Renal cortical epithelial cell (primary cell): ENCODE measurements at places on chromosomes 7 and 10. TPM values are rescaled to one million over a fixed set of nuclear protein-coding genes. Genes with fewer than 3 reads are reported as not detected.

STEAP2 gene
- total RNA-seq: 7.1 and 20.2 TPM in 2 replicates

FAM237B gene
- total RNA-seq: not detected in 2 replicates

GRCh38 chr7:155584763-155585531 is 38.6 kb upstream of the CNPY1 start:
- DNase-seq: no peak

GRCh38 chr7:41067576-41067975 is 635.3 kb downstream of the INHBA start:
- DNase-seq: no peak

GRCh38 chr10:13767676-13768178 is 181.0 kb downstream of the PRPF18 start:
- DNase-seq: peak; percentile 35

DNA sequence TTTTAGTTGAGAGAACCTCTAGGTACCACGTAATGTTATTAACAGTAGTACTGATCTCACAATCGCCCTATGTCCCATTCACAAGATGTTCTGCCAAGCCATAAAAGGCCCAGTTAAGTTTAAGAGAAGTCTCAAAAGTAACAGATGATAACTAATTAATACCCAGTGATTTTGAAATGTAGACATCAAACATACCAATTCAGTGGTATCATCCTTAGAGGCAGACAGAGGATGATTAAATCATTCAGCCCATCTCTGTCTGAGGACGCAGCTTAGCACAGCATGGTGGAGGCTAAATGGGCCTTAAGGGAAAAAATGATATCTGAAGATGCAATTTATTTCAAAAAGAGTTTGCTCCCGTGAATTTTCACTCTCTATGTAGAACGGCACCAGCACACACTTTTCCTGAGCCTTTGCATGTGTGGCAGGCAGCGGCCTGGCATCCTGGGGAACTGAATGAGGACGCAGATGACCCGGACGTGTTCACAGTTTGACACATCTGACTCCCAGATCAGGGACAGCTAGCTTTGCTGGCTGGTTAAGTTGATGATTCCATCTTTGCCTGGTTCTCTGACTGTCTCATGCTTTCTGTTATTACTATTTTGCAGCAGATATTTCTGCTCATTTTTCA is 13.4 kb downstream of the EGFR start:
- DNase-seq: no peak

DNA sequence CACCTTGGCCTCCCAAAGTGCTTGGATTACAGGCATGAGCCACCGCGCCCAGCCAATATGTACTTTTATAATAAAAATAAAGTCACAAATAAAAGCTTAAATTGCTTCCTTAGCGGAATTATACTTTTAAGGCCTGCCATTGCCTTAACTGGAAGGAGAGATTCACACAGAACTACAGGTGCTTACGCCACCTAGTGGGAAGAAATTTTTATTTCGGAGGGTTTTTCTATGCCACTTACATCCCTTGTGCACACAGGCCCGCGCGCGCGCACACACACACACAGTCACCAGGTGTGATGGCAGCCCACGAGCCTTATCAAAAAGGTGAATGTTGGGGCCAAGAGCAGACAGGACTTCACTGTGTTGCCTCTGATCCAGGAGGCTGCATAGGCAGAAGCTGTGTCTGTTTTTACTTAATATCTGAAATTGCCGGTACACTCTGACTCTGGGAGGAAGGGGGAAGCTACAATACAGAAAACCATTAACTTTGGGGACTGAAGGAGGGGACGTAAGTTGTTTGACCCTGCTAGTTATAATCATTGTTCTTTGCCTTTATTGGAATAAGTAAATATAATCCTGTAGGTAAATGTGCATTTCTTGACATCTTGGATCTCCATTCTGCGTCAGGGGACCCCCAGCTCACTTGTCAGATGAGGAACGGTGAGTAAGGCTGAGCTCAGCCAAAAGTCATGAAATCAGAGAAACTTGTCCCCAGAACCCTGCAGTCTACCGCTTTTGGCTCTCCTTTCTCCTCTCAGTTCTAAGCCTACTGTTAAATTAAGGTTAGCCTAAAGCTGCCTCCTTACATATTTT is 87.1 kb downstream of the SLC16A9 start:
- peak; percentile 64 for DNase-seq

DNA sequence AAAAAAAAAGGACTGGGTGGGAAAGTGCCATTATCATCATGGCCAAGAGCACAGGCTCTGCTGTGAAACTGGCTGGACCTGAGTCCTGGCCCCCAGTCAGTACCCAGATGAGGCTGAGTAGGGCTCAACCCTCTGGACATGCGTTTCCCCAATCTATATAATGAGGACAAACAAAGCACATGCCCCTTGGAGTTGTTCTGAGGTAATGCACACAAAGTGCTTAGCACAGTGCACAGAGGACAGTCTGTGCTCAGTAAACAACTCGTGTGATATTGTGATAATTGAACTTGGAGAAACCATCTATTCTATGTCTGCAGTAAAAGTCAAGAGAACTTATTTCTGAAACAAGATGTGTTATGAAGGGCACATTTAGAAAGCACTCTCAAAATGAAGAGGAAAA is 138.8 kb downstream of the KCNMA1 start:
- DNase-seq: no peak

- no peak for DNase-seq
These were observed 513.9 kb downstream of the GALNT17 start for GRCh38 chr7:71645836-71646235.

GRCh38 chr10:117152668-117153067 is 14.6 kb upstream of the VAX1 start:
- DNase-seq: no peak

DNA sequence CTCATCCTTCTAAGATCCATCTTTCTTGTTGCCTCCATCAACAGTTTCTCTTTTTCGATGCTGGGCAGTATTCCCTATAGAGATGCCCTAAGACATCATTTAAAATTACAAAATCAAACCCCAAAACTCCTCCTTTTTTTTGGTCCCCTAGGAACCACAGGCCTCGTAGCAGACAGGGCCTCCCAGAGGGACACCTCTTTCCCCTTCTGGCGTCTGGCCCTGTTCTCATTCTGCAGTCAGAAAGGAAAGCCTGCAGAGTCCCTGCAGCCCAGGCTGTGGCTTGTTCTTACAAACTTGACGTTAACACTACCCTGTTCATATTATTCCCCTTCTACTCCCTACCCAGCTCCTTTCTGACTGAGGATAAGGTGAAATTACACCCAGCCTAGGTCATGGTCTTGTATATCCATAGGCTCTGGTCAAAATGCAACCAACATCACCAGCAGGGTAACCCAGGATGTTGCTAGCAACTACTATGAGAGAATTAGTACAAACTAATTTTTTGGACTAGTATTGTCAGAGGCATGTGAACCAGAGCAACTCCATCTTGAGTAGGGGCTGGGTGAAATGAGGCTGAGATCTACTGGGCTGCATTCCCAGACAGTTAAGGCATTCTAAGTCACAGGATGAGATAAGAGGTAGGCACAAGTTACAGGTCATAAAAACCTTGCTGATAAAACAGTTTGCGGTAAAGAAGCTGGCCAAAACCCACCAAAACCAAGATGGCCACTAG is 3.5 kb upstream of the EPHA1 start:
- DNase-seq: no peak

- DNase-seq: no peak
These were observed 767.2 kb downstream of the NXPH1 start for GRCh38 chr7:9200626-9201025.
